ENCODE measurements at places on chromosomes 12 and 14. TPM values are rescaled to one million over a fixed set of nuclear protein-coding genes. Genes with fewer than 3 reads are reported as not detected.

- DNase-seq = peak; percentile 17
These were observed 38.6 kb upstream of the ATF1 start for GRCh38 chr12:50725011-50725942.

- DNase-seq = no peak
These were observed 396.7 kb upstream of the OR4E1 start for GRCh38 chr14:22070119-22070982.

GRCh38 chr12:53651737-53652136 is 24.1 kb downstream of the ATP5MC2 start:
- peak; percentile 63 for DNase-seq

DNA sequence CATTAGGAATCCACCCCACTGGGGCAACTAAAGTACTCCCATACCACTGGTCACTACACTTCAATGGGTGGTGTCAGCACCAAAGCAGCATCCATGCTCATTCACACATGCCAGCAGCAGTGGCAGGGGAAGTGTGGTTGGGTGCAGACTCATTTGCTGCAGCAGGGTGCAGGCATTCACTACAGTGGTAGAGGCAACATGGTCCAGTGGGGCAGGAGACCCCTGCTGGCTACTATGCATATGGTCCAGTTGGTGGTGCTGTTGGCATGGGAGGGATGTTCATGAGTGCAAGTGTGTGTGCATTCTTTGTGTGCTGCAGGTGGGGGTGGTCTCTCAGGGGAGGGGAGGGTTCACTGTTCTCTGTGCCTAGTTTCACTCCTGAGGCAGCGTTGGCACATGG is 908.4 kb upstream of the NOVA1 start:
- DNase-seq = no peak

GRCh38 chr14:88198446-88198845 is 124.6 kb downstream of the KCNK10 start:
- no peak for DNase-seq

DNA sequence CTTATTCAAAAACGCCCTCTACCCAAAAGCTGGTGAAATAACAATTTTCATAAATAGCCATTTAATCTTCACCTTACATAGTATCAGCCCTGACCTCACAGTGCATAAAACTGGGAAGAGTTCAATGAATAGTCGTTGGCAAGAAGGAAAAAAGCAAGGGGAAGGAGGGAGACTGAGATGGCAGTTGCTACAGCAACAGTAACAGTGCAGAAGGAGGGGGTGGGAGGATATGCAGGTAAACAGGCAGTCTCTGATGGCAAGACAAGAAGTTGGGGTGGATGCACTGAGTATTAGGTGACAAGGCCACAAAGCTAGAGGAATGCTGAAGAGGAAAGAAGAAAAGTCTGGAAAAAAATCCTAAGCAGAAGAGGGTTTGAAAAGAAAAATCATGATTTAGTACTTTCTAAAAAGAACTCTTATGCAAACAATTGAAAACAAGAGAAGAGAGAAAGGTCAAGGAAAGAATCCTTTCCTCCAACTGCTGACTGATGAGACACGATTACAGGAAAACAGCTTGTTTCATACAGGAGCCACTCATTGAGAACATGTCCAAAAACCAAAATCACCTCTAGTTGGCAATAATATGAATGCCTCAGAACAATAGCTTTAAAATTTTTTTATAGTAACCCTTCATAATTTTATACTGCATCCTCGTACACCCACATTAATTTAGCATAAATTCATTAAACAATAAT is 56.0 kb downstream of the DCAF5 start:
- DNase-seq = no peak

The C12orf42 gene
- total RNA-seq = 0.80 TPM
